ENCODE measurements at places on chromosomes 7 and 10.

- no peak for DNase-seq
These were observed 33.9 kb downstream of the PPIF start for GRCh38 chr10:79380946-79381721.

GRCh38 chr10:91366704-91367103 is 43.4 kb upstream of the HECTD2 start:
- no peak for DNase-seq

GRCh38 chr7:151346-152050 is 40.9 kb upstream of the FAM20C start:
- DNase-seq: no peak

- no peak for DNase-seq
These were observed 94.6 kb downstream of the FGFR2 start for GRCh38 chr10:121503587-121504051.

- no peak for DNase-seq
These were observed 139.7 kb downstream of the ATE1 start for GRCh38 chr10:121788115-121788514.

- no peak for DNase-seq
These were observed 56.5 kb downstream of the CCDC71L start for GRCh38 chr7:106604303-106604924.

GRCh38 chr10:76115131-76115470 is 683.7 kb downstream of the LRMDA start:
- no peak for DNase-seq

DNA sequence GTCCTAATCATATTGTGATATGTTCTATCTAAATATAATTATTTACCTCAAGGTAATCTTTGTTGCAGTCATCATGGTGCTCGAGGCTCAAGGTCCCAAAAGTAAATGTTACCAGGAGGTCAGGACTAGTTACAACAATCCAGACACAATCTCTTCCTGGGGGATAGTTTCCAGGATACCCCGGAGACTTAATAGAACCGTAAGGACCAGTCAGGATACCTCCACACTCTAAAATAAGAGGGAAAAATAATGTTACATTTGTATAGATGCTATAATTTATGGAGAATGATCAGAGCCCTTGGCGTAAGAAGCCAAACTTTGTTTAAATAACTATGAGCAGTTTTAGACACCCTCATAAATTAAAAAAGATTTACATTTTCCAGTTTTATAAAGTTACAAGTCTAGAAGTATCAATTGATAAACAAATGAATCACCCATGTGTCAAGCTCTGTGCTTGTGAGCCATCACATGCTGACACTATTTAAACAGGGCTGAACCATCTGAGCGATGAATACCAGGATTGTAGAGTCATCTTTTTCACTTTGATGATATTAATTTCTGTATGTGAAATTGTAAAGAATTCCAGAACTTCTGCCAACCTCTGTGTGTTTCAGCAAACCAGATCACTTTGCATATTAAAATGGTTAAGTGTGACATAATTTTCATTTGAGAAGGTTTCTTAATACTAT is 41.3 kb downstream of the CUBN start:
- no peak for DNase-seq

- no peak for DNase-seq
These were observed 188.7 kb downstream of the ZNF716 start for GRCh38 chr7:57638666-57639065.

DNA sequence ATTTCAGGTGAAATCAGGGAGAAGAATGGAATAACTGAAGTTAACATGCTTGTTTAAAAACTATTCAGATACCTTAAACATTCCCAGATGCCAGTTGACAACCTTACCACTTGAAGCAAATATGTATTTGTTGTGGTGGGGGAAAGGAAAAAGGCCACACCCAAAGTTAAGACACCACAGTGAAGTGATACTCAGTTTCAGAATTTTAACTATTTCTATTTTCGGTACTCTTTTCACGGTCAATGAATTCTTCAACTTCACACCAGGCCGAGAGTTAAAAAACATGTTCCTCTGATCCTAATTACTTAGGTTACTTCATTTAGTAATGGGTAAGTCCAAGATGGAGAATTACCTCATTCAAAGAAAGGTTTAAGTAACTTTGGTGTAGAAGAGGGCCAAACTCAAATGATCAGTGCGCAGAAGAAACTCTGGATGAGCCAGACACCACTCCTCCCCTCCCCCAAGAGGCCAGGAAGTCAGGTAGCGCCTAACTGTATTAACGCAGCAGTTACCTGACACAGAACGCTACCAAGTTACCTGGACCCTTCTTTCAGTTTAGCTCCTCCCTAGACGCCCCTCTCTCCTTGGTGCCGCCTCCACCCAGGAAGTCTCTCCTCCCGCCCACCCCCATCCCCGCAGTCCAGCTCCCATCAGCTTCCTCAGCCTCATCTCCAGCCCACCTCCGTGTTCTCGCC is 700 bp downstream of the MTPN start:
- DNase-seq: peak; percentile 60
